Foreskin fibroblast (primary cell): ENCODE measurements at places on chromosomes 1 and 21.

DNA sequence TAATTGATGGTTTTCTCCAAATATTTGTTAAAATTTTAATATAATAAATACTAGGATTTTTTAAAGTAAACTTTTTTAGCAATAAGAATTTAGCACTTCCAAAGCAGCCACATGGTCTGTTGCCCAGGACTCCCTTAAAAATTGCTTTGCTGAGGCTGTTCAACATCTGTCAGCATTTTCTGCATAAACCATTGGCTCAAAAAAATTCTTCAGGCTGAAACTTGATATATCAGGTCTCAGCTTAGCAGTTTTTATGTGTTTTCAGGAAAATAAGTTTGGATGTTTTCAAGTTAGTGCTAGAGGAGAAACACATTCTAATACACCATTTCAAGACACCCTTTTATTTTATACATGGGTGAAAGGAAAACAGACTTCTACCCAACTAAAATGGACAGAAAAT lies 69.1 kb upstream of the C1orf105 start:
- DNase-seq = peak; percentile 68

DNA sequence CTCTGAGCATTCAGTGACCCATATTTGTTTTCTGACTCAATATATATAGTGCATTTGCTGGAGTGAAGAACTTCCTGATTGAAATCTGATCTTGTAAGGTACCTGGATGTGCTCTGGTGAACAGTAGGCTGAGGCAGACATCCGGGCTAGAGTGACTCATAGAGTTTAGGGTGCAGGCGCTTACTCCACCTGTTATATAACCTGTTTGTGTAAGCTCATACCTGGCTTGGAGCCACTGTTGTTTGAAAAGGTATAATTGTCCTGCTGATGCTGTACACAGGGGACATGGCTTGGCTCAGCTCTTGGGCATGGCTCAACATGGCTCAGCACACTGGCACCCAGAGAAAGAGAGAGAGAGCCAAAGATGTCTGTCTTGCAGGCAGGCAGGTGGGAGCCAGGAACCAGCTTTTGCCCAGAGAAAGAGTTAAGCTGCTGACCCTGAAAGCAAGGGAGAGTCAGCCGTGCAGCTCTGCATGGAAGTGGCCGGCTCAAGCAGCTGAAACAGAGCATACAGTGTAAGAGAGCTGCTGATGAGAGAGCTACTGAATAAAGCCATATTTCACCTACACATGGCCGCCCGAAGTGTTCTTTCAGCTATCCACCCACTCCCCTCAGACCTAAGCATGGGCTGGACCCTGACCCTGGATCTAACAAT lies 43.2 kb downstream of the GJA5 start:
- no peak for DNase-seq

GRCh38 chr1:230157420-230158390 lies 90.7 kb downstream of the GALNT2 start:
- no peak for DNase-seq

GRCh38 chr1:1833916-1834325 lies 55.7 kb upstream of the NADK start:
- peak; percentile 8 for DNase-seq

GRCh38 chr1:159055181-159055641 lies 21.4 kb downstream of the AIM2 start:
- no peak for DNase-seq

GRCh38 chr1:230797942-230798365 lies 50.8 kb downstream of the CAPN9 start:
- DNase-seq = peak; percentile 67

DNA sequence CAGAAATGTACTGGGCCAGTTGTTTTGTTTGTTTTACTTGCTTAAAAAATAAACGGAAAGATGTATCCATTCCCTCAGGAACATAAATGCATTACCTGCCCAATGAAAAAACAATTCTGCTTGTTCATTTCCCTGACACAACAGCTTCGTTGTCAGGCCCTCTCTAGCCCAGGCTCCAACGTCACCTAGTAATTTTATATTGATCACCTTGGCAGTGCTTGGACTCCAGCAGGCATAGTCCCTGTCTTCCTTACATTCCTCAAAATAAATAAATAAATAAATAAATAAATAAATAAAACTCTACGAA lies 1.2 kb downstream of the CEP170 start:
- no peak for DNase-seq

DNA sequence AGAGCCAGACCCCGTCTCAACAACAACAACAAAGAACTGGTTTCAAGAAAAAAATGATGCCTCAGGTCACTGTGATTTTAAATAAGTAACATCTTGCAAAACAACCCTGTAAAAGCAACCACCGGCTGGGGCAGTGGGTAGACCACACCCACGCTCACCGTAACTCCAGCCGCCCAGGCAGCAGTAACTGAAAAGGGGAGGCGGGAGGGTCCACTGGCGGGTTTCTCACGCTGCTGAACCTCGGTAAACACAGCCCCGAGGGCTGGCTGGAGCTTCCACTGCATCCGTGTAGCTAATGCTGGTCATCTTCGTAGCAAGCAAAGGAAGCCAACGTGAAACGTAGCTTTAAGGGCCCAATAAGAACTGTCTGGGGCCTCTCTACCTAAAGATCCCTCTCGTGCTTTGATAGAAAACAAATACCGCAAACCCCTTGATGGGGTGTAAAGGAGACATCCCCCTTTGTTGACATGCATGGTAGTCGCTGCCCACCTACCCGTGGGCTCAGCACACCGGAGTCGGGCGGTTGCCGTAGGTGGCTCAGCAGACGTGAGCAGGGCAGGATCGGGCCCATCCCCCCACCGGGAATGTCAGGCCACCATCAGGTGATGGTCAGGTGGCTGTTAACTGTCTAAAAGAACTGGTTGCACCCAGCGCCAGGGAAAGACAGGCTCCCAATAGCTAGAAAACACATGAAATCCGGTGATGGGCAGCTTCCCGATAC lies 4.2 kb downstream of the C1orf159 start:
- no peak for DNase-seq

DNA sequence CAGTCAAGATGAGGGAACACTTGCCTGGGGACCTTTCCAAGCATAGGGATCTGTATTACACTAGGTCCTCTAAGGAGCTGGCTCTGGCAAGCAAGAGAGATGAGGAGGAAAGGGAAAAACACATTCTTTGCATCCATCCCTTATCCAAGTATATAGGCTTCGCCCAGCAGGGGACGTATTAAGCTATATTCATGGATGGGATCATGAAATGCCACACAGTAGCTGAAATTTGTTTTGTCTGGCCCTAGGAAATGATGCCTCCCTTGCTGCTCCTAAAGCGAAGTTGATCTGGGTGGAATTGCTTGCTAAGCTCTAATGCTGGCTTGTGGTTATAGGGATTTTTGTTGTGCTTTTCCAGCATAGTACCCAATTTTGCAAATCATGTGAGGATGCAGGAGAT lies 32.1 kb downstream of the CENPF start:
- no peak for DNase-seq

DNA sequence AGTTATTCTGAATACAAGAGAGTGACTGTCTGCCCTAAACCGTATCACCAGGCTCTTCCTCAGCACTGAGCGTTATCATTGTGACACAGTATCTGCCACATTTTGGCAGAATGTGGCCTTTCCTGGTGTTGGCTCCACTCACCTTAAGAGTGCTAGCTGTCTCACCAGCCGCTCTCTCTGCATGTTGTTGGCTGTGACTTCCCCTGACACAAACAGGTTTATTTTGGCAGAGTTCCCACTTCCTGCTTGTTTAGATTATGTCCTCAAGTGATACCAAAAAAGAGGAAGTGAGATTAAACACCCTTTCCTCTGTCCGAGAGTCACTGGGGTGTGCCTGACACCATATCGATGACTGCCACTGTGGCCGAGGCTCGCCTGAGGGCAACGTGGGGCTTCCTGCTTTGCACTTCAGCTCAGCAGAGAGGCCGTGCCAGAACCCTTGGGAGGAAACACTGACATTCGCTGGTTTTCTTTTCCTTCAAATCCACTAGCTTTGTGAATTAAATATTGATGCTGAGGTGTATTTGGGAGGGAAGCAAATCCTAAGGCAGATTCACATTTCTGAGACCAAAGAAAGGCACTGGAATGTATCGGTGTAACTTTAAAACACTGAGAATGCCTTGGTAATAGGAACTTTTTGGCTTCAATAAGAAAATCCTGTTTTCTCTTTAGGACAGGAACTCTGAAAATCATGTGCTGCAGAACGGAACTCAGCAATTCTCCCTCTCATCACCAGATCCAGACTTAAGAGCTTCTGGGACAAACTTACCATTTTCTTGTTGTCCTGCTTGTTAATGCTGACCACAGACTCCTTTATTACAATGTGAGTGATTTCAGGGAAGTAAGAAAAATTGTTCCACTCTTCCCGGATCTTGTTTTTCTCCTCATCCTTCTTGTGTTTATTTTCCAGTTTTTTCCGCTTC lies 102.1 kb downstream of the JAK1 start:
- no peak for DNase-seq

DNA sequence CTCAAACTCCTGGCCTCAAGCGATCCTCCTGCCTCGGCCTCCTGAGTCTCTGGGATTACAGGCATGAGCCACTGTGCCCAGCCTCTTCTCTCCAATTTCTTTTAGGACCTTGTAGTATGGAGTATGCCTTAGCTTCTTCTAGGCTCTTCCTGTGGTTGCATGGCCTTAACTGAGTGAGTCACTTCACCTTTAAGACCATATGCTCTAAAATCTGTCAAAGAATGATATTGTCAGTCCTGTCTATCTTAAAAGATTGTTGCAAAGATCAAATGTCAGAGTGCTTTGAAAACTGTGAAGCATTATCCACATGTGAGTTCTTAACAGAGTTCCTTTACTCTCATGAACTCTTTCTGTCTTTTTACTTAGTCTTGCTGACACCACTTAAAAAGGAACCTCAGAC lies 37.2 kb downstream of the ATP2B4 start:
- DNase-seq = no peak

- DNase-seq = no peak
These were observed 40.1 kb downstream of the ARHGEF16 start for GRCh38 chr1:3494321-3495308.

GRCh38 chr1:180228648-180229482 lies 1.2 kb upstream of the LHX4 start:
- DNase-seq = peak; percentile 34
